Stimulated activated CD8-positive, alpha-beta memory T cell treated with anti-CD3 and anti-CD28 coated beads, Interleukin-12 subunit alpha, Interleukin-12 subunit beta, amount 100 ng/mL, for 4 hours (primary cell): ENCODE measurements at places on chromosomes 7 and 10.

- DNase-seq: no peak
These were observed 3.8 kb downstream of the FAM133B start for GRCh38 chr7:92586403-92586802.

DNA sequence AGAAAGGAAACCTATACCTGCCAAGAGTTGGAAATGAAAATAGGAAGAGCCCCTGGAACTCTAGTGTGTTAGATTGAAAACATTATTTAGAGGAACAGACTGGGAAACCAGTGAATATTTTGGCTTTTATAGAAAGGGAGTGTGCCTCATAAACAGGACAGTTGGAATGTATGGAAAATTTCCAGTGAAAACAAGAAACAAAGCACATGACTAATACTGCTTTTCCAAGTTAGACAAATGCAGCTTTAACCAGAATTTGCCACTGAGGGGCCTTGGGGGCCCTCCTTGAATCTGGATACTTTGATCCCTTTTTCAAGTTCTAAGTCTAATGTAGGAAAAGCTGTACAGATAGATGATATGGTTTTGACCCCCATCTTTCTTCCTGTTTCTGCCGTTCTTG, 21.2 kb downstream of the ITGB8 start:
- DNase-seq: no peak

- DNase-seq: no peak
These were observed 142.4 kb downstream of the LRRC4 start for GRCh38 chr7:127888825-127889224.

DNA sequence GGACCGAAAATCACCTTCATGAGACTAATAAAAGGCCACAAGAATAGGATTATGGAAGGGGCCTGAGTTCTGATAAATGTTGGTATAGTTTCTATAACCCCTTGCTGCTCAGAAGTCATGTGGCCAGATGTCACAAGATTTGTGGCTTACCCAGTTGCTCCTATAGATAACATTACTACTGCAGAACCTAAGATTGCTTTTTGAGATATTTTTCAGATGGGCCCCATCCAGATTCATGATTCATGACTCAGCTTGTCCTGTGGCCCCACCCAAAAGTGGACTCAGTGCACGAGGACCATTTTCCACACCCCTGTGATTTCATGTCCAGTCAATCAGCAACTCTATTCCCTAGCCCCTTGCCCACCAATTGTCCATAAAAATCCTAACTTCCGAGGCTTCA, 209.0 kb downstream of the ACTR3B start:
- no peak for DNase-seq

GRCh38 chr7:7512861-7513597, 22.6 kb downstream of the COL28A1 start:
- DNase-seq: no peak

GRCh38 chr7:100373261-100373831, at the start of gene PILRA:
Gene PILRA, plus strand, starts transcription at chr7:100373487. Its CDS starts 170 bp downstream, at chr7:100373657.
- DNase-seq: no peak

- DNase-seq: no peak
These were observed 3.4 kb upstream of the CYP2E1 start for GRCh38 chr10:133523631-133524203.

- no peak for DNase-seq
These were observed 36.4 kb downstream of the VCL start for GRCh38 chr10:74034301-74034700.
